Hepatocyte (in vitro differentiated cells): ENCODE measurements at places on chromosomes 5 and 9. TPM values are rescaled to one million over a fixed set of nuclear protein-coding genes. Genes with fewer than 3 reads are reported as not detected.

DNA sequence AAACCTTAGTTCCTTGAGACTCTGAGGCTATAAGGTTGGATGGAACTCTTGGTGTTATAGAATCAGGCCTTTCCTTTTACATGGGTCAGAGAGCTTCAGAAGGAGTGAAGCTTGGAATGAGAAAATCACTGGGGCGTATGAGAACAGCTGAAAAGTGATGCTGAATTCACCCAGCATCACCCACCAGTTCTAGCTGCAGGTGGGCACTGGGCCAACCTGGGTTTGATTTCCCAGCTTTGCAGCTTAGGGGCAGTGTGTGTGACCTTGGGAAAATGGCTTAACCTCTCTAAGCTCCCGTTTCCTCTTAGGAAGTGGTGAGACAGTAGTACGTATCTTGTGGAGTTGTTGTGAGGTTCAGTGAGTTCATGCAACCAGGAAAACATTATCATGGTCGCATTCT lies 10.7 kb downstream of the PCDH12 start:
- no peak for DNase-seq

DNA sequence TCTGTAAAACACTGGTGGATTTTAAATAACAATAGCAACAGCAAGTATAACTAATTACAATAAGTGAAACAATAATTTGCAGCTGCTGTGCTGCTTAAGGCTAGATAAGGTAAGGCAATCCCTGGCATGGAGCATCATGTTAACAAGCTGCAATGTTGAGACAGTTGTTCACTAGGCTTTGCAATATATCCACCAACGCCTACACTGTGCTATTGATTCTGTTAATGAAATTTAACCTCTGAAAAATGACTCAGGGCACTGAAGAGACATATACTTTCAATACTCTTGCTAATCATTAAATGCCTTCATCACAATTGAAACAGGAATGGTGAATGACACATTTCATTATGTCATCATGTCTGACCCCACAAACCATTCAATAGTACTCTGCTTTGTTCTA lies 255.0 kb downstream of the EFNA5 start:
- no peak for DNase-seq

DNA sequence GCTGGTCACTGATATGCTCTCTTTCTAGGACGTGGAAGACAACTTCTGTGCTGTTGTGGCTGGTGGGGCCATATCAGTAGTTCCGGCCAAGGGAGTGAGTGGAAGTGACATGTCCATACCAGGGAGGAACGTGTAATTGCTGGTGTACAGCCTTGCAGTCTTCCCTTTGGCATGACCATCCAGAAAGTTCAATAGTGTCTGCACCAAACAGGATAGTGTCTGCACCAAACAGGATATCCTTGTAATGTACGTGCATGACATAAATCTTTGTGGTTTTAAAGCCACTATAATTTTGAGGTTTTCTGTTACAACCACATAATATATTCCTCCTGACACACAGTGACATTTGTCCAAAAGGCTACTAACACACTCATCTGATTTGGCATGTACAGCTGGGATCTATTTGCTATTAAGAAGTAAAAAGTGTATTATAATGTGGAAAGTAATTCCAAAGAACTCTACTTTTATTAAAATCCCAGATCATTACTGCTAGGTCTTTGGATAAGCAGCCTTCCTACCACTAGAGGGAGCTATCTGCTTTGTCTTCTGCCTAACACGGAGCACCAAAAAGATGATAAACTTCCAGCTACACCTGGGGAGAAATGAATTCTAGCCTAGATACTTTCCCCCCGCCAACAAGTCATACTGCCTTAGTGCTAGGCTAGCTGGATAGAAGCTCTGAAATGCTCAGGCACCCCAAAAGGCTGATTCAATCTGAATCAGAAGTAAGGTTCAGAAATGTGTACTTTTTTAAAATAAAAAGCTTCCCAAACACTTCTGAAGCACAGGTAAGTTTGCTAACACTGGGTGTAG lies 52.7 kb downstream of the RNF145 start:
- peak; percentile 88 for DNase-seq

- DNase-seq, result no peak
Observed at GRCh38 chr9:115364991-115365390, 247.0 kb upstream of the TNC start.

DNA sequence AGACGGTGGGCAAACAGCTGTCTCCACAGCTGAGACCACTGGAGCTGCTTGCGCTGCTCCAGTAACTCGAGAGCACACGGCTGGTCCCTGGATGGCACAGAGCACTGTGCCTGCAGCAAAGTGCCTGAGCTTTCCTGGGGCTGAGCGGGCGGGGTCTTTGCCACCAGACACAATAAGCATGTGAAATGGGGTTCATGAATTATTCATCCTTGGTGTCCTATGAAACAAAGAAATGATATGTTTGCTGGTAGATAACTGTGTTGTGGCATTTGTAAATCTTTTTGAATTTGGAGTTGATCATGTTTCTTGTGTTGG lies 151.7 kb upstream of the MPDZ start:
- no peak for DNase-seq

Gene SPAAR
- not detected in 2 replicates for total RNA-seq

Gene SELENOP
- total RNA-seq, result 5,946 and 6,524 TPM in 2 replicates
